ENCODE measurements at places on chromosomes 12 and 14.

DNA sequence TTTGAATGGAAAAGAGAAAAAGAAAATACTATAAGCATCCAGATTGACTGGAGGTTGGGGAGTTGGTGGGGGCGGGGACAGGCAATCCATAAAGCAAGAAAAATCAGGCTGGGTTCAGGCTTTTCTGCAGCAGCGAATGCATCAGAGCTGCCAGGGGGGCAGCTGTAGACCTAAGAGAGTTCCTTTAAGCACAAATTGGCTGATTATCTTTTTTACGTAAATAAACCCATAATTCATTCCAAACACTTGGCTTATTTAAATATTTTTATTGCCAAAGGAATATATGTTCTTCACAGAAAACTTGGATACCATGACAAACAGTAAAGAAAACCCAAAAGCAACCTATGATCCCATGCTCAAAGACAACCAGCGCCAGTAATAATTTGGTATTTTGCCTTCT lies 10.2 kb downstream of the BDKRB2 start:
- no peak for DNase-seq

DNA sequence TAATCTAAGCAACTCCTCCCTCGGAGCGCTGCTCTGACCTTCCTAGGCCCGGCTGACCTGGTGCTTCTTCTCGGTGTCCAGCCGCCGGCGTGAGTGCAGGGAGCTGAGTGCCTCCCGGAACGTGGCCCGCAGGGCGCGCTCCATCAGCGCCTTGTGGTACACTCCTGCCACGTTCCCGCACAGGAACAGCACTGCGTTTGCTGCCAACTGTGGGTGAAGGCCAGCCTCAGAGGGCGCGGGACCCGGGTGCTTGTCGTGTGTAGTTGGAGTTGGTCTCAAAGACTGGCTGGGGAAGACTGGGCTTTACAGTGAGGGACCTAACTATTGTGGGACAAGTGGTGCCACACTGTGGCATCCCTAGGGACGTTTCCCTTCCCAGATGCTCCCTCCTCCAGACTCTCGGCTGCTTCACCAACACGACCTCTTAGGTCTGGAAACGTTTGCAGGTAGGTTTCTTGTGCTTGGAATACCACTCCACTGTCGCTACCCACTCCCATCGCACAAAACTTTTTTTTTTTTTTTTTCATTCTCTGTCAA lies 3.1 kb downstream of the ADCY4 start:
- DNase-seq: no peak

GRCh38 chr12:51923506-51924365 lies 16.4 kb downstream of the ACVRL1 start:
- DNase-seq: peak; percentile 65

GRCh38 chr12:69701826-69702225 lies 2.7 kb upstream of the BEST3 start:
- DNase-seq: no peak

DNA sequence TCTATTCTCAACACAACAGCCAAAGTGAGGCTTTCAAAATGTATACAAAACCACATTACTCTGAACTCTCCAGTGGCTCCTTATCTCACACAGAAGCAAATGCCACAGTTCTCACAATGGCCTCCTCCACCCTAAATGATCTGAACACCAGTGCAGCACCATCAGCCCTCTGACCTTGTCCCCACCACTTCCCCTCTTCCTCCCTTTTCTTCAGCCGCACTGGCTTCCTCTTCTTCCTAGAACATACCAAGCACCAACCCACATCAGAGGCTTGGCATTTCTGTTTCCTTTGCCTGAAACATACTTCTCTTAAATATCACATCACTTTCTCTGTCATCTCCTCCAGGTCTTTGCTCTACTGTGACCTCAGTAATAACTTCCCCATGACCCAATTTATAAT lies 66.3 kb downstream of the GPR135 start:
- DNase-seq: no peak

GRCh38 chr12:108297895-108298760 lies 41.0 kb downstream of the CMKLR1 start:
- DNase-seq: no peak

DNA sequence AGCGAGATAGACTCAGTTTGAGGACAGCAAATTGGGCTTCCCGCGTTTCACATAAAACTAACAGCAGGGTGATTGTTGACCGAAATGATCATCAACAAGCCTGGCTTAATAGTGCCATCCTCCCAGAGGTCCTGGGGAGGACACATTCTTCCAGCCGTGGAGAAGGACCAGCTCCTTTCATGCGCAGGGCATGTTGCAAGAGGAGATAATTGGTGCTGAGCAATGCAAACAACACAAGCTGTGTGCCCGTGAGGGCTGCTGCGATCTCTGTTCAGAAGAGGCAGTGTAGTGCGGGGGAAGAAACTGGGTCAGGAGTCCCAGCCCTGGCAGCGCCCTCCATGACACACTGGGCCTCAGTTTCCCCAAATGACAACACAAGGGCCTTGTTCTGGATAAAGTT lies 54.3 kb downstream of the CCDC85C start:
- no peak for DNase-seq

GRCh38 chr12:107064687-107065086 lies 28.7 kb downstream of the CRY1 start:
- DNase-seq: no peak

DNA sequence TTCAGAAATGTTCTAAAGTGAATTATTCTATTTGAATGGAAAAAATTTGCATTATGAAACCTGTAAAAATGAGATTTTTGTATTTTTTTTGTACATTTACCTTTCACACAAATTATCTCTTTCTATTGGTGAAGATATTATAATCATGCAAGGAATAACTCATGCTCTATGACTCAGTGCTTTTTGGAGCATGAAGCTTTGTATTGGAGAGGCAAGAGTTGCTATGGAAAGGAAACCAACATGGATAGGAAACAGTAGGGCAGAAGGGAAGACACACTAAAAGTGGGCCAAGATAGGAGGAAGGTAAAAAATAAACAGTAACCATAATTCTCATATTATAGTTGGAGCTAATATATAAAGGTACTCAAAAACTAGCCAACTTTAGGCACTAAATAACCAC lies 79.0 kb downstream of the PLCZ1 start:
- DNase-seq: no peak

GRCh38 chr14:40656311-40656710 lies 950.4 kb upstream of the LRFN5 start:
- no peak for DNase-seq

- no peak for DNase-seq
Observed at GRCh38 chr12:94500831-94501567, 41.3 kb upstream of the CEP83 start.

DNA sequence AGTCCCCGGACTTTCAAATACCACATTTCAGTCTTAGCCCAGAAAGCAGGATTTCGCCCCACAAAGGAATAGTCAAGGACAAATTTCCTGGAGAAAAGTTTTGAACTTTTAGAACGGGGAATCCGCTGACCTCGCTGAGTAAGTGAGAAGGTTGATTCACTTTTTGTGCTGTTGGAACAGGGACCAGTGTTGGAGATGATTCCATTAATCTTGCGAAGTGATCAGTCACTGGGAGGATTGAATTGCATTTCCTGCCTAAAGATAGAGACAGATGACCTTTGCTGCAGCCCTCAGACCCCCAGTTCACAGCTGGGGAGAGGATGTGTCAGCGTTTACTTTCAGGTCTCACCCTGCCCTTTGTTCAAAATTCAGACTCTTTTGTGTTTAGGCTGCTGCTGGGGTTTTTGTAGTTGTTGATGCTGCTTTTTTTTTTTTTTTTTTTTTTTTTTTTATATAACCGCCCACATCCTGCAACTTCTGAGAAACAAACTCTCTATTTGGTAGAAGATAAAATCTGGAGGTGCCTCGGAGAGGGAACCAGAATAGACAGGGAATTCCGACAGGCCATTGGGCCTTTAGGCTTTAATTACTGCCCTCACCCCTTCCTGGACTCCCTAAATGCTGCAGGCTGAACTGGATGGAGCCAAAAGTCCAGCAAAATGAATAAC lies 9.8 kb upstream of the KDM2B start:
- DNase-seq: no peak

- no peak for DNase-seq
Observed at GRCh38 chr12:132257206-132257954, 72.0 kb downstream of the GALNT9 start.

DNA sequence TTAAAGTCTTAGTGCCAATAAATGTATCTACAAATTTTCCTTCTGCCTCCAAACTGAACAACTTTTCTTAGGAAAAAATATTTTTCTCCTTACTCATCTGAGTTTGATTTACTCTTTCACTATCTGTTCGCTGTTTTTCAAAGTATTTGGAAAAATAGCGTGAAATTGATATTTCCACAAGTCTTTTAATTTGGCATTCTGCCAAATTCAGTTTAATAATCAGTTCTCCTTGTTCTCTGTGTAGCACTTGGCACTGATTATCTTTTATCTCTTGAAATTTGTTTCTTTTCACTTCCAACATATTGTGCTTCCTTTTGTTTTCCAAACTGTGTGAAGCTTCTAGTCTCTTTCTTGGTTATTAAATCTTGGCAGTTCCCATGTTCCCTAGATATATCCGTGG lies 559.8 kb downstream of the RPL10L start:
- no peak for DNase-seq

DNA sequence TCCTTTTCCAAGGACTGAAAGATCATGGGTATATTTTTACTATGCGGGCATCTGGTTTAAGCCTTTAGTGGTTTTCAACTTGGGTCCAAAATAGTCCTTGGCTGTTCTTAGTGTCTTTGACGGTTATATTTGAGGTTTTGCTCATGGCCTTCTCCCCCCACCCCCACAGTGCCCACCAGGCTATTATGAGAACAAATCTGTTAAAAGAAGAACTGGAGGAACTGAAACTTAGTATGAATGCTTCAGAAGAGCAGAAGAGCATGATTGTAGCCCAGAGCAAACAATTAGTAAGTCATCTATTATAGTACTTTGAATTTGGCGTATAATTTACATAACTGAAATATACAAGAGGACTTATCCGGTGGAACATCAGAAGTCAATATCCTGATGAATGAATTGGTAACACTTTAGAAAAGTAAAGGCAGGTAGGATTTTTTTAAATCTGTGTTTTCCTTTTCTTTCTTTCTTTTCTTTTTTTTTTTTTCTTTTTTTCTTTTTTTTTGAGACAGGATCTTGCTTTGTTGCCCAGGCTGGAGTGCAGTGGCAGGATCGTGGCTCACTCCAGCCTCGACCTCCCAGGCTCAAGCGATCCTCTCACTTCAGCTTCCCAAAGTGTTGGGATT lies 71.8 kb upstream of the BCAT1 start:
- DNase-seq: no peak

- DNase-seq: peak; percentile 39
Observed at GRCh38 chr12:48817873-48818830, at the start of gene CACNB3. TSS of gene CACNB3 (plus strand) at chr12:48818496. CDS start at chr12:48818930, 434 bp downstream.

GRCh38 chr12:105457026-105457425 lies 126.5 kb downstream of the C12orf75 start:
- DNase-seq: no peak

GRCh38 chr12:125194987-125195386 lies 129.8 kb downstream of the AACS start:
- no peak for DNase-seq

GRCh38 chr12:53564278-53564677 lies 57.0 kb upstream of the NPFF start:
- DNase-seq: no peak

- no peak for DNase-seq
Observed at GRCh38 chr14:87312894-87313205, 680.1 kb downstream of the GALC start.

DNA sequence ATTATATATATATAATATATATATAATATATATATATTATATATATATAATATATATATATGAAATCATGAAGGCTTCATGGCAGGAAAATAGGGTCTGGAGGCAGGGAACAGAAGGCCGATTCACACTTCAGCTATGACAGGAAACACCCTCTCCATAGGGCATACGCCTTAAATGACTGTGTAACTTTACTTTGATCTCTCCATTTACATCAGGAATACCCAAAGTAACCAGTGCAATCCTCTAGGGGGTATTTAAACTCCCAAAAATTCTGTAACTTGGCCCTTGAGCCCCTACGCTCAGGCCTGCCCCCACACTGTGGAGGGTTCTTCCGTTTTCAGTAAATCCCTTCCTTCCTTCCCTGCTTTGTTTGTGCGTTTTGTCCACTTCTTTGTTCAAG lies 40.4 kb upstream of the PPP2R5C start:
- no peak for DNase-seq

- DNase-seq: no peak
Observed at GRCh38 chr14:104957146-104958113, 20.7 kb downstream of the AHNAK2 start.

DNA sequence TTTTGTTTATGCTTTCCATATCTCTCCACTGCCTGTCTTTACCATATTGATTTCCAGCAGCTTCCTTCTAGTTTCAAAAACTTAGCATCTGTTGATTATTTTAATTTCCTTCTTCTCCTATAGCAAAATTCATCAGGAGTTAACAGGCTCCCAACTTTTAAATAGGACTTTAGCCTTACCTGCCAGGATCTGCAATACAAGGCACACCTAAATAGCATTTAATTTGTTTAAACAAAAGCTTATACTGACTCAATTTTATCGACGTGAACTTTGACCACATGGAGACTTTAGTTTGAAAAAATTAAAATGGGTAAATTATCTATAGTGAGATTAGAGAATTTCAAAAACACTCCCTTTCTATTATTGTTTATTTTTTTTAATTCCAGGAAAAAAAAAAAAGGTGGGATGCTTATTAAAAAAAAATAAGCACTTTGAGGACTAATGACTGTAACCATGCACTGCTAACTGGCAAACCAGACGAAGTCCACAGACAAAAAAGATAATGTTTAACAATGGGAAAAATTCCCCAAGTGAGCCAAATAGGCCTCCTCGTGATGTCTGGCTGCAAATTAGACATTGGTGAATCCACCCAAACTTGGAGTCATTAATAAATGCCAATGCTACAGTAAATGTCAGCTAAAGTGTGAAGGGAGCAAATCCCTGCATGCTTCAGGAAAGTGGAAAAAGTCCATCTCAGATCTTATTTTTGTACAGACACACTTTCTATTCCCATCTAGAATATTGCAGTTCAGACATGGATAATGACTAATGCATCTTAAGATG lies 40.7 kb downstream of the RMST start:
- no peak for DNase-seq

DNA sequence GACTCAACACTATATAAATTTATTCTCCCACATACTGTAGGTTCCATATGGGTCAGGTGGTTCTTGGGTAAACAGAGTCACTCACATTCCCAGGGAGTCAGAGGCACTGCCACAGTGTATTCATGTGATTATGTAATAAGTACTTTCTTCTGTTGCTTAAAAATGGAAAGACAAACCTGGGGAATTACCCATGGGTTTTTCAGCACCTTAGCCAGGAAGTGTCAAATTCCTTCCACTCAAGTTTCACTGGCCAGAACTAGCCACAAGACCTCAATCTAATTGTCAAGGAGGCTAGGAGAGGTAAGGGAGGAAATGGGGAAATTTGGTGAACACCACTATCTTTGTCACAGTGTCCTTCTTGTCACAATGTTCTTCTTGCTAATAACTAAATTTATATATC lies 333.2 kb upstream of the MDGA2 start:
- DNase-seq: no peak
